Stimulated activated CD4-positive, alpha-beta T cell treated with anti-CD3 and anti-CD28 coated beads, Interleukin-2, amount 100 ng/mL, for 48 hours (primary cell): ENCODE measurements at places on chromosomes 2 and 18.

DNA sequence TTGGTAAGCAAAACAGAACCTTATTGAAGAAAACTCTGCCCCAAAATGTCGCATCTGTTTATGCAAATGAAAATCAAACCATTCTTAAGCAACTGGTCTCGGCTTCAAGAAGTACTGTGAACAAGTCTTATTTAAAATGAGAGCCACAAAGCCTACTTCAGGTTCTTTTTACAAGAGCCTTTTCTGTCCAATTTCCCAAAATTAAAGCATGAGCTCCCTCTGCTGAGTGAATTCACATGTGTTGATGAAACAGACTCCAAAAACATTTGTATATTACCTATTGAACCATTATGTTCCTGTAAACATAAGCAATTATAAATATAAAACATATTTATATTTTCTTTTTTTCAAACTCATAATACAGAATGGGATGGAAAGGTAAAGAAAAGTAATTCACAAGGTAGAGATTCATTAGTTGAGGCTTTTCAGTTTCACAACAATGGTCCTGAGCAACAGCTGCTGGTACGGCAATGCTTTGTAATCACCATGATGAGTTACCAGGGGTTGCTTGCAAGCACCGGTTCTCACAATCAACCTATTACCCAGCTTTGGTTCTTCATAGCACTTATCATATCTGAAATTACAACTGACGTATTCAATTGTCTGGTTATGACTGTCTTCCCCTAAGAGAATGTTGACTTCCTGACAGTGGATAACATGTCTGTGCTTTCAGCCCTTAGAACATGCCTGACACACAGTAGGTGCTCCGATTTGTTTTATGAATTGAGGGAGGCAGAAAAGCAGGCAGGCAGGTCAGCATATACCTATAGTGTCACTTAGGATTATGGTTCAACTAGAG lies 108.4 kb upstream of the BZW1 start:
- DNase-seq = no peak

- no peak for DNase-seq
These were observed 153.7 kb upstream of the APCDD1 start for GRCh38 chr18:10300739-10301138.

DNA sequence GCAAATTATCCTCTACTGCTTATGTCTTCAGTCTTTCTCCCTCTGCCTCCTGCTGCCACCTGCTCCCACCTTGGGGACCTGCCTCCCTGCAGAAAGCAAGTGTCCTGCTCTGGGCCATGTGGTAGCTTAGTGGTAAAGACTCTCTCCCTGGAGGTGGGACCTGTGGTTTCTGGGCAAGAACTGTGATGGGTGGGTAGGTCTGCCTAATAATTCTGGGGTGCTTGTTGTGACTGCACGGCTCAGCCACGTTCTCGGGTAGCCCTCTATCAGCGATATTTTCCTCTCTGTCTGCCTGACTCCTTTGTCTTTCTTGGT lies 16.4 kb upstream of the CD28 start:
- no peak for DNase-seq

DNA sequence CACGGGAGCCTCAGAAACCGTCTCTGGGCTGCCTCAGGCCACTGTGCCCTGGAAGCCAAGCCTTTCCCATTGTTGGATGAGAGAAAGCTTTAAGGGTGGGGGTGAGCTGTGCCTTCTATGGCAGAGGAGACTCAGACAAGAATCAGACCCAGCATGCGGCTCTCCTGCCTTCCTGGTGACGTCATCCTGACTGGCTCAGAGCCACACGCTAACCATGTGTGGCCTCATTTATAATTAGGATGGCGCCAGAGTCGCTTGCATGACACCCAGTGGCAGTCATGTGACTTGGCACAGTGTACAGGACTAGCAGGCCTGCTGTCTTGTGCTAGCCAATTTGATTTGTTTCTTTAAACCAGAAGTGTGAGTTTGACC lies 99.1 kb downstream of the SH3BP4 start:
- no peak for DNase-seq

GRCh38 chr18:56532176-56532840 lies 106.1 kb downstream of the TXNL1 start:
- no peak for DNase-seq

GRCh38 chr2:218217360-218218267 lies 625 bp downstream of the ARPC2 start:
- peak; percentile 62 for DNase-seq

DNA sequence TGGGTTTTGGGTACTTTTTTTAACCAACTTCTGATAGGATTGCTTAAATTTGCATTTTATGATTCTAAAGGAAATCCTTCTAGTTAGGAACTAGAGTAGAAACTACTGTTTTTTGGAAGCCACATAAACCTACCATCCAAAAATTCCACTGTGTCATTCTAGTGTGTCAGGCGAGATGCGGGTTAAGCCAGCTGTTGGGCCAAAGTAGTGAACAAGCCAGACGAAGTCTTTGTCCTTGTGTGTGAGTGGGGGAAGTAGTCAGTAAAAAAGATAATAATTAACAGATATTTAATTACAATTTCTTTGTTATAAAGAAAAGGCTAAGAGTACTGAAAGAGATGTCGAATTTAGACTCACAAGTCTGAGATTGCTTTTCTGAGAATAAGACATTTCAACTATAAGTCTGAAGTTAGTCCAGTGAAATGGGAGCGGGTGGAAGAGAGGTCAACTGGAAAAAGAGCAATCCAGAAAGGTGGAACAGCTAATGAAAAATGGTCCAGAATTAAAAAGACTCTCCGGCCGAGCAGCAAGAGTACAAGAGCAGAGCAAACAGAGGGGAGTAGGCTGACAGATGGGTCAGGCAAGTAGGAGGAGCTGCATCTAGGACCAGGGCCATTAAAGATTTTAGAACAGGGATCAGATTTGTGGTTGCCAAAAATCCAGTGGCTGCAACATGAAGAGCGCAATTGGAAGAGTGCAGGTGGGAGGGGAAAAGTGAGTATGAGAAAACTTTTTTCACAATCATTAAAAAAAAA lies 1.5 kb downstream of the EPB41L5 start:
- DNase-seq = no peak

DNA sequence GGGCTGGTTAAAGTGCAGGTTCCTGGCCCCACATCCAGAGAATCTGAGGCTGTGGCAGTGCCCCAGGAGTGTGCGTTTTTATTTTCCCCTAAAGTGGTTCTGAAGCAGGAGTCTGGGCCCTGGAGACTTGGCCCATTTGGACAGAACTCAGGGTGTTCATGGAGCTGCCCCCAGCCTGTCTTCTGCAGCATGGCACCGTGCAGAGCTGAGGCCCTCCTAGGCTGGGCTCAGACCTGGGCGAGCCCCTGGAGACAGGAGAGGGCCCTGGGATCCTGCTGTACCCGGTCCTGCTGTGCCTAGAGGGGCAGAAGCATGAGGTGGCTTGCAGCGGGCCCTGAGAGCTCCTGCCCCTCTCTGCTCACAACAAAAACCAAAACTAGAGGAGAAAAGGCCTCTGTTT lies 58.8 kb upstream of the B3GNT7 start:
- no peak for DNase-seq

DNA sequence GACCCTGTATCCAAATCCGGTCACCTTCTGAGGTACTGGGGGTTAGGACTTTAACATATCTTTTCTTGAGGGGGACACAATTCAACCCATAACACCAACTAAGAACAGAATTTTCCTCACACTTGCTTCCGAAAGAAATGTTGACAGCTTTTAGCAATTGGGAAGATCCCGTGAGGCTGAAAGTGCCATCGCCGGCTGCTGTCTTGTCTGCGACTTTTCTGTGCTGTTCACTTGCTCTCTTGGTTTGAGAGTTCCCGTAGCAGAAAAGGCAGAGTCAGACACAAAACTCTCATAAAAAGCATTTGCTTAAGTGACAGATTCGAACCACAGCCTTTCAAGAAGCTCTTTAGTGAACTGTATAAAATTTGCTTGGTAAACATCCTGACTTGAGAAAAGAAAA lies 253.4 kb downstream of the ARHGAP15 start:
- no peak for DNase-seq

GRCh38 chr18:68402784-68403183 lies 312.1 kb downstream of the TMX3 start:
- DNase-seq = no peak

DNA sequence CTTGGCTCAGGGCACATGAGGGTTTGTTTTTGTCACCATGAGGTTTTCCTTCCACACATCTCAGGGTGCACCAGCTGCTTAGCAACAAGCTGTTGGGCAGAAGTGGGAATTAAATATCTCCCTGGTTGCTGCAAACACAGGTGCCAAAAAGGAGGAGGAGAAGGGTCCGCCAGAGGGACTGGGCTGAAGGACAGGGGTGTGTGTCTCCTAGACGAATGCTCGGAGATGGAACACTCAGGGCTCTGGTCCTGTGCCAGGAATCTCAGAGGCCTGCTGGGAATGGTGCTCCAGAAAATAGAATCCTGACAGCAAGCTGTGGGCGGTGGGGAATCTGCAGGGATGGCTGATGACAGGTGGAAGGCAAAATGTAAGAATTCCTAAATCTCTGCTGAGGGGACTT lies 94.5 kb downstream of the VSNL1 start:
- no peak for DNase-seq

- no peak for DNase-seq
These were observed 7.9 kb downstream of the GREB1 start for GRCh38 chr2:11541693-11542274.

DNA sequence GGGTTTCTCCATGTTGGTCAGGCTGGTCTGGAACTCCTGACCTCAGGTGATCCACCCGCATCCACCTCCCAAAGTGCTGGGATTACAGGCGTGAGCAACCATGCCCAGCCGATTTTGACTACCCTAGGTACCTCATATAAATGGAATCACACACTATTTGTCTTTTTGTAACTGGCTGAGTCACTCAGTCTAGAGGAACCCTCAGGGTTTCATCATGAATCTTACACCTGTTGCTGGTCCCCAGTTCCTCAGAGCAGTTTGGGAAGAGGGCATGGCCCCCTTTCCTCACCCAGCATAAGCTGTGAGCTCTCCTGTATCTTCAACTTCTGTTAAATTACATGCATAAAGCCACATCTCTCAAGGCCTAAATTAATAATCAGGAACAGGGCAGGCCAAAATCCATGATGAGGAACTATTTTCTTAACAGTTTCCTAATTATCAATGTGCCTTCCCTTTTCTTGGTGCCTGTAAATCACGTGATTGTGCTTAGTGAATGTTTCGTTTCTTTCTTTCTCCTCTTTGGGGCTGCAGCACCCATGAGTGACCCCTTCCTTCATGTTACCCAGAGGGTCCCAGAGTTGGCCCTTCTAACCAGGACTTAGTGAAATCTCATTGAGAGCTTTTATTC lies 20.9 kb downstream of the DYSF start:
- no peak for DNase-seq

DNA sequence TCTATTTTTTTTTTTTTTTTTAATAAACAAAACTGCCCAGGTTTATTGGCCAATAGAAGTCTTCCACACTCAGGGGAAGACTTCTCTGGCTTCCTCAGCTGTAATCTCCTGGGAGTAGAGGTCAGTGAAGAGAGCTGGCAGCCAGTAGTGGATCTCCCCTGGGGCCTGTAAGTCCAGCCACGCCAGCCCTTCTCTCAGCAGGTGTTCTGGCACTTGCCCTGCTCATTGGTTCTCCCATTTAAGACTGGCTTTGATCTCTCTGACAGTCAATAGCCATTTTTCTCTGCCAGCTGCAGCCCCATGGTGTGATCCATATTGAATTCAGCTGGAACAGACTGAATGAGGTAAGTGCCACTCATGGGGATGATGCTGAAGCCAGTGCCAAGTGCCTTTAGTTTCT lies 170.6 kb upstream of the SPHKAP start:
- no peak for DNase-seq

GRCh38 chr2:240481720-240482119 lies 46.3 kb downstream of the GPC1 start:
- no peak for DNase-seq

DNA sequence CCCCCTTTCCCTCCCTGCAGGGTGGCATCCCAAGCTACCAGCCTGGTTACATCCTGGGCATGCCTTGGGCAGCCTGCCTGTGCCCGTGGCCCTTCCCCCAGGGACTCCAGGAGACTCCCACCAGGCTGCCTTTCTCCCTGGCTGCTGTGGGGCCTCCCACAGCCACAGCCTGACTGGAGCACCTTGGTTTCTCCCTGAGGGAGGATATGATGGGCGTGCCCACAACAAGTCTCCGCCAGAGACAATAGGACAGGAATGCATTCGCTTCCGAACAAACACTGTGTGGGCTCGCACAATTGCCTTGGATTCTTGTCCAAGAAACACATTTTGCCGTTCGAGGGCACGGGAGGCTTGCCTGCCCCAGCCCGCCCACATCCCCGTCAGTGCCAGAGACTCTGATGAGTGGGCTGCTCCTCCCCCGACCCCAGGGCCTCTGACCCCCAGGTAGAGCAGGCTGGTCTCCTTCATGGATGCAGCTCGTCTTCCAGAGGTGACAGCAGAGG lies 102.1 kb downstream of the SMAD7 start:
- DNase-seq = no peak

DNA sequence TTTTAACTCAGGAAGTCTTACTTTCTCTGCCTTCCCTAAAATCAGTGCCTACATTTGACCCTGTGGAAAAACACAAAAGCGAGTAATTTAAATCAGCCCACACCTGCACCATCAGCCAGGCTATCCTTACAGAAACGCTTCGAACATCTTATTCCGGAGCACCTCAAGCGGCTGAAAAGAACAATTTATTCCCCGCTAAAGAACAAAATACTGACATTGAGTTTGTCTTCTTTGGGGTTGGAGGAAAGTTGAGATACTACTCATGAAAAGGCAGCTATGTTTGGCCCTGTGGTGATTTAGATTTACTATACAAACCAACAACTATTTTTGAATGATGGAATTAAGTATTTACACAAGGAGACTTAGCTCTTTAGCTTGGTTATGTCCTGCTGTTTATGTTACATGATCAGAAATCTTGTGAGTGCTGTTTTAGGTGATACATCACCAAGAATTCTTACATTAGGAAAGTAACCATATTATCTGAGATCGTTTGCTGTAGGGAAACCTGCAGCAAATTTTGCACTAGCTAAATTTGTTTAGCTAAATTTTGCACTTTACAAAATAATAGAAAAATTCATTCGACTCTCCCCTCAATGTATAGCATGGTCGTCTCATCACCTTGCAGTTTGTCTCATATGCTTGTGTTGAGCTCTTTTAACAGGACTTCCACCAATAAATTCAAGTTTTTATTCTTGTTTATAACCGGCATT lies 158.8 kb upstream of the SIX2 start:
- no peak for DNase-seq

DNA sequence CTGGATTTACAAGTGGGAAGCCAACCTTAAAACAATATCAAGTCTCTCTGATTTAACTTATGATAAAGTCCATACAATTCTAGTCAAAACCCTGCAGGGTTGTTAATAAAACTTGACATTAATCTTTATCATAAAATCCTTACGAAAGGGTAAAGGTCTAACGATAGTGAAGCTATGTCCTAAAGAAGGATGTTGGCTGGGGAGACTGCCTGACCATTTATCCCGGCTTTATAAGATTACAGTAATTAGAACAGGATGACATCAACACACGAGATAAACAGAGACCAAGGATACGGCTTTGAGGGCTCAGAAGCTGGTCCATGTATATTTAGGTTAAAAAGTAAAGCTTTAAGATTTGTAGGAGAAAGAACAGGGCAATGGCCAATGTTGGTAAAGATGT lies 189.0 kb upstream of the COPS8 start:
- DNase-seq = no peak
